RPMI7951 (cell line): ENCODE measurements at places on chromosomes 7 and 10. TPM values are rescaled to one million over a fixed set of nuclear protein-coding genes. Genes with fewer than 3 reads are reported as not detected.

- DNase-seq: no peak
Observed at GRCh38 chr7:151131592-151132293, 35.8 kb downstream of the GBX1 start.

DNA sequence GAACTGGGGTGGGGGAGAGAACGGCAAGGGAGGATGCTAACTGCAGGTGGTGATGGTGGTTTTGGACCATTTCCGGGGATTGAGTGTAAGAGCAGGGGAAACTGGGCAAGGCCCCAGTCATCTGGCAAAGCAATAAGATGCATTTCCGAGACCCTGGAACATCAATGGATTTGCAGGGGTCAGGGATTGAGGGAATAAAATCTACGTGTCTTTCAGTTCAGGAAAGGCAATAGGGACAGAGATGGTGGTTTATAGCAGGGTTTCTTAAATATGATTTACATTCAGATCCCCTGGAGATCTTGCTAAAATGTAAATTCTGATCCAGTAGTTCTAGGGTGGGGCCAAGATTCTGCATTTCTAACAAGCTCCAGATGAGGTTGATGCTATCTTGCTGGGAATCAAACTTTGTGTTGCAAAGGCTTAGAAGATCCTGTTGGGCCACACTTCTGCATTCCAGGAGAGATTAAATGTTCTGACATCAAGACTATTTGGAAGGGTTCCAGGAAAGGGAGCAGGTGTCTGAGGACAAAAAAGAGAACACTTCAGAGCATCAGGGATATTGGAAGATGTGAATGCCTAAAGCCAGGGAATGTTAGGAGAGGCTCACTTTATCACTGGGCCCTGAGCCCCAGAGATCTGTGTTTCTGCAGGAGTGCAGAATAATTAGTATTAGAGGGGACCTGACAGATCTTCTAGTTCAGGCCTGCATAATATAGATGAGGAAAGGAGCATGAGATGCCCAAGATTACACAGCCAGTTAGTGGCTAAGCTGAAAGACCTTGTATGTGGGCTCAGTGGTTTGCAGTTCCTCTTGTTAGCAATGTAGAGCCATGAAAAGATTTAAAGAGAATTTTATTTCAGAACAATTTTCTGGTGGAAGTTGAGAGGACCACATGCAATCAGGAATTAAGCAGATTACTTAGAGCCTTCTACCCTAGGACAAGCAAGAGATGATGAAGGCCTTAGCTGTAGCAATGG, 32.4 kb downstream of the BLNK start:
- DNase-seq: no peak

DNA sequence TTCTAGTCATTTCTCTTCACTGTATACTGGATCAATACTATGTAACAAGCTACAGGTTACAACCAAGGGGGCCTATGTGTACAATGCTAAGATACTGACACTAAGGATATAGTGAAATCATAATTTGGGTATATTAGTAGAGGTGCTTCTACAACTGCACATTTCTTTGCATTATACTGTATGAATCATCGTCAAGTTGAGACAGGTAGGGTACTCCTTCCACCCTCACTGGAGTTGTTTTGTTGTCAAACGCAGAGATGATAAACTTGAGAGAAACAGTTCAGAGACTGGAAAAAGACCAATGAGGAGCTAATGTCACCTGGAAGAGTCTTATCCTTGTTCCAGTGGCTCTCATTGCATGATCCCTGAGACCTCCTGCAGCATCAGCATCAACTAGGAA, 208.2 kb upstream of the PRPS1L1 start:
- no peak for DNase-seq

DNA sequence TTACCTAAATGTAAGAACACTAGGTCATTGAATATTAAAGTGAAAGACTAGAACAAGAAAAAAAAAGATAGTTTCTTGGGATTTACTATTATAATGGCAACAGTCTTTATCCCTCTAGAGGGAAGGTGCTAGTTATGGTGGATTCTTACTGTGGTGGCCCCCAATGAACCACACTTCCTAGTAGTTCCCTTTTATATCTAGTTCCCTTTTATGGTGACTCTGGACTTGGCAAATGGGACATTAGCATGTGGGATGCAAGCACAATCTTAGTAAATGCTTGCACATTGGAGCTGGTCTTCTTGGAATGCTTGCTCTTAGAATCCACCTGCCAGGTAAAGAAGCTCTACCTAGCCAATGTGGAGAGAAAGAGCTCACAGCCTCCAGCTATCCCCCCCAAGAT, 430.2 kb downstream of the LRMDA start:
- no peak for DNase-seq

DNA sequence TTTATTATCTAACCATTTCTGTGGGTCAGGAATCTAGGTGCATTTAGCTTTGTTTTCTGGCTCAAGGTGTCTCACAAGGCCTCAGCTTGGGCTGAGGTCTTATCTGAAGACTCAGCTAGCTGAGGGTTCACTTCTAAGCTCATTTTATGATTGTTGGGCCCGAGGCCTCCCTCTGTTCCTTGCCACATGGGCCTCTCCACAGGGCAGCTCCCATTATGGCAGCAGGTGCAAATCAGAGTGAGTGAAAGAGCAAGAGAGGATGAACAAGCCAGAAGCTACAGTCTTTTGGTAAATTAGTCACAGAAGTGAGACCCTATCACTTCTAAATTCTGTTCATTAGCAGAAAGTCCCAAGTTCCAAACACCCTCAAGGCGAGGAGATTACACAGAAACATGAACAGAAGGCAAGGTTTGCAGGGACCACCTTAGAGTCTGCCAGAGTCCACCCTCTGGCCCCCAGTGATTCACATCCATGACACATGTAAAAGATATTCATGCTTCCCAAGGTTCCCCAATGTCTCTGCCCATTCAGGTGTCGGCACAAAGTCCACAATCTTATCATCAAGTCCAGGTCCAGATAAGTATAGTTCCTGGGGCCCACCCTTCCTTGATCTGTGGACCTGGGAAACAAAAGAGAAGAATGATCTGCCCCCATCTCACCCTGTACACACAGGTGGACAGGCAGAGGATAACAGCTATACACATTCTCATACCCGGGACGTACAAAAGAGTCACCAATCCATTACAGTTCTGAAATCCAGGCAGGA, 23.7 kb downstream of the FIGNL1 start:
- DNase-seq: no peak

The PIP gene
- not detected in 2 replicates for total RNA-seq

The EIF5AL1 gene
- 0.12 and 0.29 TPM in 2 replicates for total RNA-seq

The CNPY1 gene
- not detected in 2 replicates for total RNA-seq

- DNase-seq: no peak
Observed at GRCh38 chr7:139575338-139575680, 51.8 kb downstream of the CLEC2L start.

DNA sequence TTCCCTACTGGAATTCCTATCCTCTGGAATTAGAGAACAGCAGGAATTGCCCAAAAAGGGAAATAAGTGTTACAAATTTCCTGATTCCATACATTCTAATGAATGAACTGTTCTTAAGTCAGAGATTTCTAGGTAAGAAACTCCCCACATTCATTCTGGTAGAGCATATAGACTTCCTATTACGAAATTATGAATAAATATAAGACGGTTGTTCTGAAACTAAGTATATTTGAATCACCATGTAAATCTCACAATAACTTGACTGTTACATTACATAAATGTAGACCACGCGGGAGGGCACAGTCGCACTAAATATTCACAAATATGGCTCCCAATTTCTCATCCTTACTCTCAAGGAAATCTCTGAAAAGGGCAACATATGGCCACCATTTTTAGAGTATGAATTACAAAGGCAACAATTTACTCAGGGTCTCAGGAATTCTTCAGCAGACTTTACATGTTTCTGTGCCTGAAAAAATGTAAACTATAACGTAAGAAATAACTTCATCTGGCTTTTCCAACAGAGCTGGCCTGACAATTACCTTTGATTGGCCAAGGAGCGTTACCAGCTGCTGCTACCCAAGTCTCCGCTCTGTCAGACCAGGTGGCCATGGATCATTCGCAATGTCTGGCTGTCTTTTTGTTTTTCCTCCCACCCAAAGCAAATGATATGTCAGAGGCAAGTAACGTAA, 115.8 kb downstream of the MPP7 start:
- DNase-seq: no peak

The GRID2IP gene
- not detected in 2 replicates for total RNA-seq

DNA sequence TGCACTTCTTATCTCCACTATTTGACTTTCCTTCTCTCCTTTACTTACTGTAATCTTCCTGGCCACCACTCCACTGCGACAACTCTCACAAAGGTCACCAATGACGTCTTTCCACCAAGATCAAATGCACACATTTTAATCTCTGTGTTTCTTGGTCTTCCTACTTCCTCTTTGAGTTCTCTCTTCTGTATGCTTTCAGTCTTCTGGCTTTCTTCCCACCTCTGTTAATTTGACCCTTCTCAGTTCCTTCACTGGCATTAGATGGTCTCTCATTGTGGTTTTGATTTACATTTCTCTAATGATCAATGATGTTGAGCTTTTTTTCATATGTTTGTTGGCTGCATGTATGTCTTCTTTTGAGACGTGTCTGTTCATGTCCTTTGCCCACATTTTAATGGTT, 31.9 kb downstream of the FAM107B start:
- DNase-seq: no peak

The HOXA9 gene
- total RNA-seq: 0.12 TPM in 1 of 2 replicates, not detected in the other

DNA sequence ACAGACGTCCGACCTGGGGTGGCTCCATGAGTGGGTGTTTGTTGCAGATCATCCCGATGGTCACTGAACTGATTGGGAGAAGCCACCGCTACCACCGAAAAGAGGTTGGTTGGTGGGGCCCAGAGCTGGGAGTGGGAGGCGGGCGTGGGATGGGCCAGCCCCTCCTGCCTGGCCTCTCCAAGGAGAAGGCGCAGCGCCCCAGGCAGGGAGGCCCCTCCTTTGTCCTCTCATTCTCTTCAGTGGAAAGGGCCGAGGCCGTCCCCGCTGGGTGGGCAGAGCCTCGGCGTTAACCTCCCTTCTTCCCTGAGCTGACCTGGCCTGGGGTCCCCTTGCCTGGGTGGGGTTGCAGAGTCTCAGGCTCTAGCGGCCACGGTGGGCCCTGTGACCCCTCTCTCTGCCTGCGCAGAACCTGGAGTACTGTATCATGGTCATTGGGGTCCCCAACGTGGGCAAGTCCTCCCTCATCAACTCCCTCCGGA, 5.2 kb downstream of the MTG1 start:
- DNase-seq: no peak

DNA sequence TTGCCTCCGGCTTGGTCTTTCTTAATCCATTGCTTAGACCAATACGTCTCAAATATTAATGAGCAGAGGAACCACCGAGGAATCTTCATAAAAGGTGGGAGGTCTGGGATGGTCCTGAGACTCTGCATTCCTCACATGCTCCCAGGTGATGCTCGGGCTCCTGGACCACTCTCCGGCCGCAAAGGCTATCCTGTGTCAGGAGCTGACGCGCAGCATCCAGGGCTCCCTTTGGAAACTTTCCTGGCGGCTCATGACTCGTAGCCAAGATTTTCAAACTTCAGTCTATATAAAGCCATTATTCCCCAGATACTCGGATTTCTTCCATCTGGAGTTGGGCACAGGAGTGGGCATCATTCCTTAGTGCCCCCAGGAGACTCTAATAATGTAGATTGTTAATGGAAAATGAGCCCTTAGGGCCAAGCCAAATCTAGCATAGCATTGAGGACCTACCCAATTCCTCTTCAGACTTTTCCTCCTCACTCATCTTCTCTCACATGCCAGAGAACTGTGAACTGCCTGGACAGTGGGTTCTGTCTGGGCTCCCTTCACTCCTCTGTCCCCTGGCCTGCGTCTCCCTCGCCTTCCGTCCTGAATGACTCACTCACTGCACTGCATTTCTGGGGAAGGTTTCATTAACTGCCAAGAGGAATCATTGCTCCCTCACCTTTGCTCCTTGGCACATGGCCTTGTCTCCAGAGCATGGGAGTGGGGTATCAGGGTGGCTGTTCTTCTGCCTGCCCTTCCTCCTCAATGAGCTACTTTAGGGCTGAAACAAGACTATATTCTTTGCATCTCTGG, 89.3 kb downstream of the MKI67 start:
- DNase-seq: peak; percentile 77

The SLC29A3 gene
- total RNA-seq: 0.39 and 1.2 TPM in 2 replicates

The SPACDR gene
- 0.39 TPM in 1 of 2 replicates, not detected in the other for total RNA-seq

DNA sequence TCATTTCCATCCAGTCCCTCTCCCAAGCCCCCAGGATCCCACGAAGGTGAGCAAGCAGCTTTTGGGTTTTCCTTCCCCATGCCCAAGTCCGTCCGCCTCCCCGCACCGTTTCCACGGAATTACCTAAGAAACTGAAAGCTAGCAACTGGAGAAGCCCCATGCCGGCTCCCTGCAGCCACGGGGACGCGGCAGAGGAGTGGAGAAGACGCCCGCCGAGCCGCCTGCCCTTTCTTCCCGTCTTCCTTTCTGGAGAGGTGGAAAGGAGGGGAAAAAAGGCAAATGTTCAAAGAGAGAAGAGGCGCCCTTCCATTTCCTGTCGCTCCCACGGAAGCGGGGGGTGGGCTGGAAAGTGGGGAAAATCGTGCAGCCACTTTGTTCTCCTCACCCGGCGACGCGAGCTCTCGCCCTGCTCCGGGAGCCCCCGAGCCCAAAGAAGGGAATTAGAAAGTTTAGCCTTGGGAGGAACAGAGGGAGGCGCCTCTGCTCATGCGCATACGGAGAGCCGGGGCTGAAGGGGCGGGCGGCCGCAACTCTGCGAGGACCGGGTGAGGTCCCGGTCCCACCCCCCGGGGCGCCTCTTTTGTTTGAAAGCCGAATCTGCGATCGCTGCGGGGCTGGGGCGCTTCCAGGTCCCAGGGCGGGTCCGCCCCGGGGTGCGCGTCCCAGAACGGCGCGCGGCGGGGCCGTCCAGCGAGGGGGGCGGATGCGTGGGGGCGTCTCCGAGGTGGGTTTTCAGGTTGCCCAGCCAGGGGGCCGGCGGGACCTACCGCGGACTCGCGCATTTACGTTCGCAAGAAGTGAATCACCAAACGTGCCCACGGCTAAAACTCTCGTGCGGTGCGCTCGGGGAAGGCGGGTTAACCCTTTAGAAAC, at the start of gene LAMB1:
Gene LAMB1, minus strand, starts transcription at position 436 of the 873 bp plus-strand sequence. Its CDS starts 276 bp downstream, at position 160.
- peak; percentile 83 for DNase-seq
